ENCODE measurements at places on chromosomes 1 and 21.
A peak's percentile ranks its signal among the peaks of the same experiment; 100 is the strongest.

DNA sequence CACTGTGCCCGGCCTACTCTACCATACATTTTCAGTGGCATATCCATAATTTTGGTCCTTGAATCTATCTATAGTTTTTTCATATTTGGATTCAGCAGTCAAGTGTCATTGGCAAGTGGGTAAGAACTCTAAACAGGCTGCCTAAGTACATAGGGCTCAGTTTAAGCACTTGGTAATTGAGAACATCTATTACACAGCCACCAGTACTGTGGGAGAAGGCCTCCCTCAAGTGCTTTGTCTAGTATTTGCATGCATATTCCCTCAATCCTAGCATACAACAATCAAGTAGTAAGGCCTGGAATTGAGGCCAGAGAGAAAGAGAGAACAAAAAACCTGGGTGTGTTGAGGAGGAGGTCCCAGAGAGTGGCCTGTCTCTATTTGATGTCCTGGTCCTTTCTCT, 325.2 kb downstream of the USP25 start:
- DNase-seq: no peak

DNA sequence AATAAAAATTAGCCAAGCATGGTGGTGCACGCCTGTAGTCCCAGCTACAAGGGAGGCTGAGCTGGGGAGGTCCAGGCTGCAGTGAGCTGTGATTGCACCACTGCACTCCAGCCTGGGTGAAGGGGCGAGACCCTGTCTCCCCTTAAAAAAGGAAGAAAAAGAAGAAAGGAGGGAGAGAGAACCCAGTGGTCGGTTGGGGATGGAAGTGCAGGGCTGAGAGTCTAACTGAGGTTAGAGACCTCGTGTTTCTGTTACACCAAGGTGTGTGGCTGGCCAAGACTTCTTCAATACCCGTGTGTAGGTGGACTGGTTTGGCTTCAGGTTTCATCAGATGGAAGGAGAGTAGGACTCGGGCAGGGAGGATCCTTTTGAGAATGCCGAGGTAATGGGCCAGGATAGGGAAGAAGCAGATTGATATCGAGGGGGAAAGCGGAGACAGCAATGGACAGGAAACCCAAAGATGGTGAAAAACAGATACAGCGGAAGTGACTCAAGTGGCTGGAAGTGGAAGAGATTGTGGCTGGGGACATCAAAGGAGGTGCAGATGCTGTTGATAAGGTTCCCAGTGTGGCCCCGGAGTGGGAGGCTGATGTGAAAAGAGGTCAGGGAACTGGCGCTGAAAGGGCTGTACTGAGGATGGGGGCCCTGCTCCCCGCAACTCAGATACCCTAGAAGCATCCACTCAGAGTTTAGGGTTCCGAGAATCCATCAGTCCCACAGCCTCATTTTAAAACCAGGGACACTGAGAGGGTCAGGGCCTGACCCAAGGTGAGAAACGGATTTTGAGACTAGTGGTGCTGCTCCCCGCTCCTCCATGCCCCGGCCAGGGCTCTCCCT, 681 bp upstream of the UBXN10 start:
- DNase-seq: no peak

- no peak for DNase-seq
These were observed 29.0 kb downstream of the TGFBR3 start for GRCh38 chr1:91856996-91857395.

- DNase-seq: peak; percentile 76
These were observed 85.7 kb downstream of the BRINP2 start for GRCh38 chr1:177256153-177257075.

- DNase-seq: peak; percentile 32
These were observed 999 bp downstream of the THAP3 start for GRCh38 chr1:6625584-6626149.

DNA sequence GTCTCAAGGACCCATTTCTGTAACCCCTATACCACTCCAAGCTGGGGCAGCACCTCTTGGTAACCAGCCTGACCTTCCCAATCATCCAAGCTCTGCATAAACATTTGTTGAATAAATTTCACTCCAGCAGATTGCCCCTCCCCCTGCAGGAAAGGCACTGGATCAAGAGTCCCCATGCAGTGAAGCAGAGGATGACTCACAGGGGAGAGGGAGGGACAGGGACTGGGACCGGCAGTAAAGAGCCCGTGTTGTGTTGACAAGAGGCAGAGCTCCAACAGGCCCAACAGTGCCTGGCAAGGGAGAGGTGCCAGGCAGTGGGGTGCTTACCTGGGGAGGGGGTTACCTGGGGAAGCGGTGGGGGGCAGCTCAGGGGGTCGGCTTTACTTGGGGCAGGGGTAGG, 32.3 kb downstream of the SLC9A1 start:
- DNase-seq: no peak

All from fibroblast of skin of left biceps (primary cell).